GM18507 (cell line): ENCODE measurements at places on chromosomes 5 and 9.
A peak's percentile ranks its signal among the peaks of the same experiment; 100 is the strongest.

- DNase-seq = no peak
Observed at GRCh38 chr5:157671592-157672330, 428 bp downstream of the C5orf52 start.

GRCh38 chr9:135811801-135812200, 95.5 kb downstream of the CAMSAP1 start:
- no peak for DNase-seq

DNA sequence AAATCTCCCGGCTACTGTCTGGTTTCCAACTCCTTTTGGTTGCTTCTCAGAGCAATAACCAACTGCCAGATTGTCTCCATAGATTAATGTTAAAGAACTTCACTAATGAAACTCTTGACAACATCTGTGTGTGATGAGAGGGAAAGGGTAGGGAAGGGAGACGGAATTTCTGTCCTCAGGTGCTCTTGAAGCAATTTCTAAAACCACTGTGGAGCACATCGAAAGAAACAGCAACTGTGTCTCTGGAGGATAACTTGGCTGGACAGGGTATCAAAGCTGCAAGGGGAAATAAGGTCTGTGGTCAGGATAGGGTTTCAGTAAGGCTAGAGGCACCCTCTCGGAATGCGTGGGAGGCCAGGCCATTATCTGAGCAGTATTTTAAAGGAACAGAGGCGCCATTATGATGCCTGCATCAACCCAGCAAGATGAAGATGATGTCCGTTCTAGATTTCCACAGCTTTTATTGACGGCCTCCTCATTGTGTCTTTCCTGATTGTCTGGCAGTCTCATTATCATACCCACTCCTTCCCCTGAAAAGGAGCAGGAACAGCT, 76.6 kb downstream of the RORB start:
- no peak for DNase-seq

DNA sequence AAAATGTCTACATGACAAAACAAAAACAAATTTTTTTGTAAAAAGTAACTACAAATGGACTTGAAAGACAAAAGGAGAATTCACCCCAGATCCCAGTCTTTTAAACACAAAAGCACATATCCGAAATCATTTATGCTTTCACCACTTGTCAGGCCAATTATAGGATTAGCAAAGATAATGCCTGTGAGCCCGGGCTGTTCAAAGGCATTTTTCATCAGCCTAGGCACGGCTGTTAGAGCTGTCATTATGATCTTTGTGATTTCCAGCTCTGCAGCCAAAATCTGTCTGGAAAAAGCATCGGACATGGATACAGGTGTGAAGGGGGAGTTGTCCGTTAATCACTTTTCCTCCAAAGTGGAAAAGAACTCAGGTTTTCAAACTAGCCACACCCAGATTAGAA, 23.6 kb upstream of the RAB14 start:
- no peak for DNase-seq

- DNase-seq = no peak
Observed at GRCh38 chr5:24045046-24045445, 537.6 kb downstream of the PRDM9 start.

GRCh38 chr9:99241106-99241505, 19.0 kb downstream of the SEC61B start:
- DNase-seq = no peak

DNA sequence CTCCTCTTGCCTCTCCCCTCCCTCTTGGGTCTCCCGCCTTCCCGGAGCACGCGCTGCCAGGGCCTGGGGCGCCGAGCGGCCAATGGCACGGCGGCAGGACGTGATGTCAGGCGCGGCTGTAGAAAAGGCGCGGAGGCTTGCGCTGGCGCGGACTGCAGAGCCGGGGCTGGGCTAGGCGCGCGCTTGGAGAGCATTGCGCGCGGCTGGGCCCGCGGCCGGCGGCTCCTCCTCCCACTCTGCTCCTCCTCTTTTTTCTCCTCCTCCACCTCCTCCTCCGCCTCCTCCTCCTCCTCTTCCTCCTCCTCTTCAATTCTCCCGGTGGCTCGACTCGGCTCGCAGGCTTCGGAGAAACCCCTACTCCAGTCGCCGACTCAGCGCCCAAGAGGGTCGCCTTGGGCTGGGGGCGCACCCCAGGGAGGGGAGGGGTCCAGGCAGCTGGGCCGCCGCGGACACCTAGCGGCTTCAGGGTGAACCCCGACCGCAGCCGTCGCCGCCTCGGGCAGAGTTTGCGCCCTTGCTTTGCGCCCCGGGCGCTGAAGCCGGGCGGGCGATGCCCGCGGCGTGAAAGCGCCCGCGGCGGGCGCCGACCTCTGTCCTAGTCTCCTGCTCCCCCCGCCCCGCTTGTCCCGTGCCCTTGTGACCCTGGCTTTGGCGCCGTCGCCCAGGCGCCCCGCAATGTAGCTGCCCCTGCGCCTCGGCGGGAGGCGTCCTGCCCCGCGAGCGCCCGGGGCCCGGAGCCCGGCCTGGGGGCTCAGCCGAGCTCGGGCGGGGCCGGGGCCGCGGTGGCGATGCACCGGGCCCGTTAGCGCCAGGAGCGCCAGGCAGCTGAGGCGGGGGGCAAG, at the start of gene LHX2:
Gene LHX2, plus strand, starts transcription at position 309 of the 842 bp plus-strand sequence. CDS start 581 bp downstream, outside the sequence.
- DNase-seq = no peak

DNA sequence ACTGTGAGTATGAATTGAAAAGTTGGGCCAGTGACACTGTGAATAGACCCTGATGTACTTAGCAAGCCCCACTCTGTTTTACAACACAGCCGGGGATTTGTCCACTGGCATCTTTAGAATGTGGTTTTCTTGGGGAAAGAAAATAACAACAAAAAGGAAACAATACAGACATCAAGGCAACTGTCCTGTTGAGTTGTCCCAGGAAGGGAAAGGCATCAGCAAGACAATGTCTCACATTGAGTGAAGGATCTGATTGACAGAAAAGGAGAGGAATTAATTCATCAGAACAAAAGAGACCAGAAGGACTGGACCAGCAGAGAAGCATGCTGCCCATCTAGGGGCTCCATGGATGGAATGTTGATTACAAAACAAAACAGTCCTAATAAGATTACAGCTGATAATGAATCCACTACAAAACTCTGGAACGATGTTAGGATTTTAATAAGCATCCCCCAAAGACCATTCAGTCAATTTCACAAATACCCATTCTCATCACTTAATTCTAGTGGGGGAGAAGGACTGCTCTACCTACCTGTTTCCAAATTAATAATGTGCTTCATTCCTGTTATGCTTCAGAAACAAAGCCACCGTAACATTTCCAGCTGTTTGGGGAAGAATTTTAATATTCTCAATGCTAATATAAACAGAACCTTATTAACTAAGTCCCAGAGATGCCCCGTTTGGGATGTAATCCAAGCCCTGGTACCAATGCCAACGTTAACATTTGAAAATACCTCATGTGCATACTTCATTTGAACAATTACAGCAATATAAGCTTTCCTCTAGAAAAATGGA, 298.0 kb downstream of the SPOCK1 start:
- DNase-seq = no peak

- no peak for DNase-seq
Observed at GRCh38 chr5:7467179-7467578, 71.2 kb downstream of the ADCY2 start.

DNA sequence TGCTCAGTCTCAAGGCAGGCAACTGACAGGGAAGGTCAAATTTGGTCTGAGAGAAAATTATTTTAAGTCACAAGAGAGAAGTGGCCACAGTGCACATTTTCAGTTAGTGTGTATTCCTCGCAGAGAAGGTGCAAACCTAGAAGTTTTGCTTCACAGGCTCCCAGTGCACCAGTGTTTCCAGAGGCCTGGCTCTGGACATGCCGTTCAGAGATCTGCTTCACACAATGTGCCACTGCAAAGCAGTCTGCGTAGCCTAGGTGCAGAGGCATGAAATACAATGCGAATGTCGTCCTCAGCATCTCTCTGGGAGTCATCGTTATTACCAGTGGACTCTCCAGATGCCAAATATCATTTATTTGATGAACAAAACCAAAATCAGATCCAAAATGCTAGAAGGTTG, 147.8 kb downstream of the MAPKAP1 start:
- no peak for DNase-seq

DNA sequence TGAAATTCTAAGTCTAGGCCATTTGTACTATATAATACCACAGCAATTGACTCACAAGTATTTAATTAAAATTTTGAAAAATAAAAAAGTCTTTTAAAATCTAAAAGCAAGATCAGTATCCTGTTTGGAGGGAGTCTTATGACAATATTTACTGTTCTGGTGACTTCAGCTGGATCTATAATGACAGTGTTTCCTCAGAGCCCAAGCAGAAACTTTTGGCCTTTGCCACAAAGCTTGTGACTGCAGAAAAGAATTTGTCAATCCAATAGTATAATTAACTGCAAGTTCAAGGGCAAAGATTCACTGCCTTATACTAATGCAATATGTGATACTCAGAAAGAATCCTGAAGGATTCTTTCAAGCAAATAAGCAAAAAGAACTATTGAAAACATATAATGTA, 49.6 kb upstream of the RAPGEF6 start:
- no peak for DNase-seq

- DNase-seq = no peak
Observed at GRCh38 chr5:2200261-2200950, 317.7 kb upstream of the IRX4 start.

GRCh38 chr9:95264954-95265615, 52.4 kb downstream of the FANCC start:
- DNase-seq = no peak

GRCh38 chr5:55923177-55923771, 71.5 kb downstream of the IL6ST start:
- DNase-seq = no peak

DNA sequence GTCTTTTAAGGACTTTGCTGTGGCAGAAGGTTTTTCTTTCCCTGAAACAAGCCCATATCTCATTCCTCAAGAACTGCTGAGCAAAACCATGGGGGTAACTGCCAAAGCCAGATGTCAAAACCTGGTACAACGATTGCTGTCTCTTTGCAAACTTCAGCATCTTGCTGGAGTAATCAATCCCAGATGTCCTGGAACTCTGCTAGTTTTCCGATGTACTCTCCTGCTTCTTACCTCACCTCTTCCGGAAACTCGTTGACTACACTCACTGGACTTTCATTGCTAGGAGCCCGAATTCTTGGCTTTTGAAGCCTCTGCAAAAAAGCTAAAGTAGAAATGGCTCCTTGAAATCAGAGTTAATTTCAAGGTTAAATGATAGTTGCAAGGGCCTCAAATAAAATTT, 23.3 kb downstream of the RAD1 start:
- DNase-seq = no peak

DNA sequence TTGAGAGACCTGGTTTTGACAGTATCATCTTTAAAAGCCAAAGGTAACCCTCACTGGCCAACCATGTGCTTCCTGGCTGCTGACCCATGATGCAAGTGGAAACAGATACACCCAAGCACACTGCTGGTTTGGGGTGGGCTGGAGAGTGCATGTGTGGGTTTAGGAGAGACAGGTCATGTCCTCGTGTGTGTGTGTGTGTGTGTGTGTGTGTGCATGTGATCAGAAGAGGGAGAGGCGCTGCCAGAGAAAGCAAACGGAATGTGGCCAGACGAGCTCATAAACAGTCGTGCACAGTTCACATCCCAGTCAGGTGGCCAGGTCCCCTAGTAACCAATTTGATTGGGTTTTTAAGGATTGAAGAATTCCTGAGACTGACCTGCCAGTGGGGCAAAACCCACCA, 112.8 kb upstream of the ICE1 start:
- DNase-seq = no peak

DNA sequence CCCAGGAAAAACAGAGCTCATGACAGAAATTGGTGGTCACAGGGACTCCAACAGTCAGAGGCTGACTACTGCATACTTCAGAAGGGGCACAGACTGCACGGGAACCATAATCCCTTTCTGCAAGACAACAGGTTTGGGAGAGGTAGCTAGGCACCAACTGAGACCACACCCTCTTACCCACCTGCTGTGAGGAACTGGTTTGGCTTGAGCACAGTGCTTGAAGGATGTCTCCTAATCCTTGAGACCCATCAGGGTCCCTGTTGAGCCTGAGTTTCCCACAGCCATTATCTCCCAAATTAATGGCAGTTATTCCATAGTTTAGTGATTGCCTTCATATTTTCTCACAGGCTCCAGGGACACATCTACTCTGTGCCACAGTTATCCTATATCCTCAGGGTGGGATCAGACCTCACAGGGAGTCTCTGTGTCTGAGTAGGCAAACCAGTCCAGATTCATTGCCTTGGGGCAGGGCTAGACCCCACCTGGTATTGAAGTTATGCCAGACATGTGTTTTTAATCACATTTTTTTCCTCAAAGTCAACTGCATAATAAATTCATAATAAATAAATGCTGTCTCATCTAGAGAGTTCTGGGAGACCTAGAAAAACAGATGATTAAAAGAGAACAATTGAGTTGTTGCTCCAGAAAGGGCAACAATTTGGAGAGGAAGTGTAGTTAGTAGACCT, 9.3 kb upstream of the CAST start:
- DNase-seq = no peak

DNA sequence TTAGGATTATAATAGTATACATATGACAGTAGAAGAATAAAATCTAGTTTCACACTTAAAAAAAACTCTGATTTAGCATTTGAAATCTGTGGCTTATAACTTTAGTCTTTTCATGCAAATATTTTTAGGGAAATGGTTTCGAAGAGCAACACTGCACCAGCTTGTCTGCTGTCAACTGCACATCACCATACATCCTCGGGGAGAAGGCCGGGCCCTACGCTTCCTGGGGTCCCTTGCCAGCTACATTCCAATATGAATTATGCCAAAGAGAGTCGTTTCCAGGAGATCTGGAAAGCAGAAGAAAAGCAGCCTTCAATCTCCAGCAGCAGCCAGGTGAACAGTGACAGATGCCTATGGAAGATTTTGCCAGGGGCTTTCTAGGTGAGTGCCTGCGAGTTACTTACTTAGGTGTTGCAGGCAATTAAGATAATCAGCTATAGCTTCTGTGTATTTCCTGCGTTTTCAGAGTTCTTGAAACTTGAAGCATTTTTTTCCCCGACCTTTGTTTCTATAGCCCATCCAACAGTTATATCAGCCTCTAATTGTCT, 166.8 kb downstream of the TRPM3 start:
- no peak for DNase-seq

GRCh38 chr9:137054932-137055384, 1.1 kb upstream of the ENTPD2 start:
- no peak for DNase-seq

- peak; percentile 70 for DNase-seq
Observed at GRCh38 chr5:154190595-154191304, at the start of gene GALNT10. GALNT10 (plus strand) TSS chr5:154190733; CDS start chr5:154190867, 134 bp downstream.

GRCh38 chr5:177595026-177595585, 3.1 kb downstream of the TMED9 start:
- no peak for DNase-seq

DNA sequence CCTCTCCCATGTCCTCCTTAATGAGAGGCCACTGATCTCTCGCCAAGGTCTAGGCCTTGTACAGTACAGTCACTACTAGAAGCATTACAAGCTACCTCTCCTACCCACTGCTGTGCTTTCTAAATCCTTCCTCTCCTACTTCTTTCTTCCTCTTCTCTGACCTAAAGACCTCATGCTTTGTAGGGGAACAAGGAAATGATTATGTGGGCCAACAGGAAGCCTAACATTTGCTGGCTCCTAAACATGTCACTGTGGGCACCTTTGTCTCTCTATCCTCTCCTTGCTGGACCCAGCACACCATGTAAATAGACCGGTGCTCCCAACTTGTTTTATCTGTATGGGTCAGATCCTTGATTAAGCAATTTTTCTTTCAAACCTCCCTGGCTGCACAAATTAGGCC, 16.7 kb downstream of the SLC28A3 start:
- DNase-seq = no peak
